ENCODE measurements at places on chromosomes 7 and 10.

DNA sequence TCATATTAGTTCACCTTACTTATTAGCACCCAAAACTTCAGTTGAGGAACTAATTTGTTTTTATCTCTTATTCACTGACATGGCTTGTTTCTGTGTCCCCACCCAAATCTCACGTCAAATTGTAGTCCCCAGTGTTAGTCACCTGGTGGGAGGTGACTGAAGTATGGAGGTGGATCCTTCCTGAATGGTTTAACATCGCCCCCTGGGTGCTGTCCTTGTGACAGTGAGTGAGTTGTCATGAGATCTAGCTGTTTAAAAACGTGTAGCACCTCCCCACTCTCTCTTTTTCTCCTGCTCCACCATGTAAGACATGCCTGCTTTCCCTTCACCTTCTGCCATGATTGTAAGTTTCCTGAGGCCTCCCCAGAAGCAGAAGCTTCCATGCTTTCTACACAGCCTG lies 75.0 kb upstream of the HECTD2 start:
- no peak for DNase-seq

- no peak for DNase-seq
Measured at GRCh38 chr10:60731134-60731885, 47.0 kb upstream of the CDK1 start.

DNA sequence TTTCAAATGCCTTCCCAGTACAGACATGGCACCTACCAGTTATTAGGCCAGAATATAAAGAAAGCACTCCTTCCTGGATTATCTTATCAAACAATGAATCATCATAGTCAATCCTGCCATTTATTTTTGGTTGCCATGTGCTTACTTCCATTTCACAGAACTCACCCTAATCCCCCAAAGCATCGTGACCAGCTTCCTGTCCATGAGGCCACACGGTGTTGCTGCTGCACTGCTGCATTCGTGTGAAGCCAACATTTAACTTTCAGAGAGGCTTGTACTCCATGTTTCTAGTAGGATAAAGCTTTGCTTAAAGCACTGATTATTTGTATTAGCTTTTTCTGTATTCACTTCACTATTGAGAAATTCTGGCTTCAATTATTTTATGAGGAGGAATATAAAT lies 14.4 kb downstream of the COL28A1 start:
- peak; percentile 42 for DNase-seq

DNA sequence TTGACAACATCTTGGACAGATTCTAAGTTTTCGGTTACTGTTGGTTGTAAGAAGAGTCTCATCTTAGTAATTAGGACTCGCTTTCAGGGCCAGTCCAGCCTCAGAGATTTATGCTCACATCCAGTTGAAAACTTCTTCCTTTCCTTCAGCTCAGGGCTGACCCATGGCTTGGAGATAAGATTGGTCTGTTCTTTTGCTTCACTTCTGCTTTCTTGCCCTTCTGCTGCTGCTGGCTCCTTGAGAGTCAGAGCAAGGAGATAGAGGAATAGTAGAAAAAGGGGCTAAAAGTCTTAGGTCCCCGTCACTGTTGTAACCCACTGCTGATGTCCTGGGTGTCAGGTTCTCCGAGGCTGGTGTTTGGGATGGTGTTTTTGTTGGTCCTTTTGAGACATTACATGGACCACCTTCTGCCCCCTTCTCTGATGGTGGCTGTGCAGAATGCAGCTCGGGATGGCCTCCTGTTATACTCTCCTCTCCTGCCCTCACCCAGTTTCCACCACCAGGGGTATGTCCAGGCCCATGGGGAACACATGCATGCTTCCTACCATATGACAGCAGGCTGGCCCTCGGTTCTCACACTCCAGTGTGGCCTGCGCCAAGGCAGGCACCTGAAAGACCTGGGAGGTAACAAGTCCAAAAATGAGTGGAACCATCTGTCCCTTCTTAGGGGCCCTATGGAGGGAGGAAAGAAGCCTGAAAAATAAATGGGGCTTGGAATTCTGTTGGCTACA lies 67.8 kb upstream of the PCBD1 start:
- no peak for DNase-seq

- DNase-seq: no peak
Measured at GRCh38 chr7:135704698-135705097, 23.3 kb downstream of the SLC13A4 start.

DNA sequence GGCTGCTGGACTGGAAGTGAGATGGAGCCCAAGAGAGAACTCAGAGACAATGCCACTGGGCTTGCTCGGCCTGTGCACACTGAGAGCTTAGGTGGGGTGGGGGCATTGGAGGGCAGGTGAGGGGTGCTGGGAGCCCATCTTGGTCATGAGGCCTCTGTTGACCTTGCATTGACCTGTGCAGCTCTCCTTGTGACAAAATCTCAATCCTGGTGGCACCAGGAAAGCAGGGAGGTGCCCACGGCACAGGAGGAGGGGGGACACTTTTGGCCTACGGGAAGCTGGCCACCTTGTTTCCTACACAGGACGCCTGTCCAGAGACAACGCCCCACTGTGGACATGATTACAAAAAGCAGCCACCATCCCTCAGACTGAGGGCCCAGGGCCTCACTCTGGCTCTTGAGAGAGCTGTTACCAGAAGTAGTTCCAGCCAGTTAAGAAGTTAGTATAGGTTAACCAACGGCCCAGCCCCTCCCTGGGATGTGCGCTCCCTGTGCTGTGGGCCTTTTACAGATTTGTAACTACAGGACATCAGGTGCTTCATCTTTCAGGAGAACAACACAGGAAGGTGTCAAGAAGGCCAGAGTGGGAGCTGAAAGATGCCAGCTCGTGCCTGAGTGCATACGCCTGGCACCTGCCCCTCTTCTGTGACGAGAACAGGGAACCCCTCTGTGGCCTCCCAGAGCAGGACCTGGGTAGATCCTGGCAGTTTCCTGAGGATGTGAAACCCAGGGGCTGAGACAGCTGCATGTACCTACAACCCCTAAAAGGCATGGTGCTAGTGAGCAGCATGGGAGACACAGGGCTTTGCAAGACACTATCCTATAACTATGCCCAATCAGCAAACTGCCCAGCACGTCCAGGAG lies 10.3 kb downstream of the PKD1L1 start:
- DNase-seq: no peak

DNA sequence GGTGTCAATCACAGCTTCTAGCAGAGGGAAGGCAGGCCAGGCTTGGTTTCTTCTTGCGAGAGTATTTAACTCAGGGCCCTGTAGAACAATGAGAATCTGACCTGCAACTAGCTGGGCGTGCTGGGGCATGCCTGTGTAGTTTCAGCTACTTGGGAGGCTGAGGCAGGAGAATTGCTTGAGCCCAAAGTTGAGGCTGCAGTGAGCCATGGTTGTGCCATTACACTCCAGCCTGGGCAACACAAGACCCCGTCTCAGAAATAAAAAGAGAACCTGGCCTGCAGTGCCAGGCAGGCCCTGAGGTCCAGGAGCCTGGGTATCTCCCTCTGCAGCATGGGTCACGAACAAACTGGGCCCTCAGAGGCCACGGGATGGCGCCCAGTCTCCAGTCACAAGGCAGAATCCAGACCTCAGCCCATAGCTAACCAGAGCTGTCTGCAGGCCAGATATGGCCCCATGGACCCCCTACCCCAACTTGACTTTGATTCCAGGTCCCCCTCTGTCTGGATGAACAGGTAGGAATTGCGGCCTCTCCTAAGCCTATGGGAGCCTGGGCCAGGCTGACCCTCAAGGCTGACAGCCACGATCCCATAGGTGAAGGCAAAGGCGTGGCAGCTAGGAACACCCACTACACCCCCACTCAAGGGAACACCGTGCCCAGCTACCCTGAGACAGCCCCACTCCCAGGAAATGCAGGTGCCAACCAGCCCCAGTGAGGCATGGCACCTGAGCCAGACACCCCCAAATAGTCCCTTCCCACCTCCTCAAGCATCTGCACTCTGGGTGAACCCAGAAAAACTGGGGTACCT lies 102.7 kb upstream of the TNRC18 start:
- DNase-seq: no peak

GRCh38 chr7:154744256-154744860 lies 258.6 kb downstream of the PAXIP1 start:
- DNase-seq: peak; percentile 44

DNA sequence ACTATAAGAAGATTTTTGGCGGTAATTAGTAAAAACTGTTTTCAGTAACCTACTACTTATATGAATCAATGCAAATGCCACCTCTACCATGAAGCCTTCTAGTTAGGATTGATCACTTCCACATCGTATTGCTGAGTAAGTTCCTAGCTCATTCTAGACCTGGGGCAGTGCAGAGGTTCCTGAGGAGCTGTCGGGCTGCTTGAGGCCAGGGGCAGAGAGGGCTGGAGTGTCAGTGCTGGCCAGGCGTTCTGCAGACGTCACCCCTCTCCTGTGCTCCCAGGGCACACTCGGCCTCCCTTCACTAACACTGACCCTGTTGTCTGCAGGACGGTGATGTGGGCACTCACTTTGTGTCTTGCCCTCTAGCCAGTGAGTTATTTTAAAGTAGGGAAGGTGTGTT lies 275.7 kb downstream of the CELF2 start:
- no peak for DNase-seq

Data from NCI-H1092 treated with DMSO at 0.1 percent for 48 hours (cell line).